ENCODE measurements at places on chromosomes 4 and X.

DNA sequence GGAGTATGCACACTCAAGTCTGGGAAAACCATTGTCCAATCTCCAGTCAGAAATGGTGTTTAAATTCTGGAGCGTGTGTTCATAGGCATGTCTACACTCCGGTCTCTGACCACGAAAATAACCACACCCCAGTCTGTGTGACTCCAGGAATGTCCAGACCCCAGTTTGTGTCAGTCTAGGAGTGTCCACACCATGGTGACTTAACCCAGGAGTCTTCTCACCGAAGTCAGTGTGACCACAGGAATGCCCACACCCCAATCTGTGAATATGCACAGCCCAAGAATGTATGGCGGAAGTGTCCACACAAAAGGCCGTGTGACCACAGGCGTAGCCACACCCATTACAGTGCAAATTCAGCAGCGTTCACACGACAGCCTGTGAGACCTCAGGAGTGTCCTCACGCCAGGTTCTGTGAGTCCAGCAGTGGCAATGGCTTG lies 11.4 kb downstream of the FTSJ1 start:
- DNase-seq: no peak

DNA sequence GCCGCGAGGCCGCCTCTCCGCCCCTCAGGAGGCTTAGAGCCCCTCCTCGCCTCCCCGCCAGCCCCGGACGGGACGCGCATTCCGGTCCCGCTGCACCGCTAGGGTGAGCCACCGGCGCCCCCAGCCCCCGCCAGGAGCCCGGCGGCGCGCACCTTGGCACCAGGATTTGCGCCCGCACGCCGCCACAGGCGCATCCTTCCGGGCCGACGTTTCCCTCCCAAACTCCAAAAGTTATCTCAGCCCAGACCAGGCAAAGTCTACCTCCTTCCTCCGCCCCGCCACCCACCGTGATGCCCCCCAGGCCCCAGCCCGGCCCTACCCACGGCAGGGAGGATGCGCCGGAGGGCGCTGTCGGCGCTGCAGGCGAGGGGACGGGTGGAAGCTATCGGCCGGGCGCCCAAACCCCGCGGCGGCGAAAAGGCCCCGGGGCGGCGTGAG lies 538 bp downstream of the SCML2 start:
- peak; percentile 0 for DNase-seq

- no peak for DNase-seq
Measured at GRCh38 chr4:176788248-176788647, 4.5 kb downstream of the VEGFC start.

DNA sequence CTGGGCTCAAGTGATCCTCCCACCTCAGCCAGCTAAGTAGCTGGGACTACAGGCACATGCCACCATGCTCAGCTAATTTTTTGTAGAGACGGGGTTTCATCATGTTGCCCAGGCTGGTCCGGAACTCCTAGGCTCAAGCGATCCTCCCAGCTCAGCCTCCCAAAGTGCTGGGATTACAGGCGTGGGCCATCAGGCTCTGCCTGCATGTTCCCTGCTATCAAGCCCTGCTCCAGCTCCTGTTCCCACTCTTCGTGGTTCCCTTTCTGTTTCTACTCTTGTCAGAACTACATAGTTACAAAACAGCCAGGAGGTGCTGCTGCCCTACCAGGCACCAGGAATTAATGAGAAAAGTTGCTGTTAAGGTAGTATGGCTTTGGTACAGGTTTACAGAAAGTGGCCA lies 8.7 kb downstream of the TIMP1 start:
- DNase-seq: no peak

- DNase-seq: no peak
Measured at GRCh38 chr4:145895056-145895455, 43.6 kb downstream of the ZNF827 start.

DNA sequence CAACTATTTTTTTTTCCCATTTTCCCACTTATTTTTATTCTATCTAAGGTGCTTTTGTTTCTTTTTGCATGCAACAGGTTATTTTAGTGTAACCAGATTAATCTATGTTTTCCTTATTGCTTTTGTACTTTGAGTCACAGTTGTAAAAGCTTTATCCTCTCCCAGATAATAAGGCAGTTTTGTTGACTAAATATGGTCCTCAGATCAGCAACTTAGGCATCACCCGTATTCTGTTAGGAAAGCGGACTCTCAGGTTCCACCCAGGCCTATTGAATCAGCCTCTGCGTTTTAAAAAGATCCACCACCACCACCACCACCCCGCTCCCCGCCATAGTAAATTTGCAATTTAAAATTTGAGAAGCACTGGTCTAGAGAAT lies 58.6 kb upstream of the USP9X start:
- DNase-seq: no peak

DNA sequence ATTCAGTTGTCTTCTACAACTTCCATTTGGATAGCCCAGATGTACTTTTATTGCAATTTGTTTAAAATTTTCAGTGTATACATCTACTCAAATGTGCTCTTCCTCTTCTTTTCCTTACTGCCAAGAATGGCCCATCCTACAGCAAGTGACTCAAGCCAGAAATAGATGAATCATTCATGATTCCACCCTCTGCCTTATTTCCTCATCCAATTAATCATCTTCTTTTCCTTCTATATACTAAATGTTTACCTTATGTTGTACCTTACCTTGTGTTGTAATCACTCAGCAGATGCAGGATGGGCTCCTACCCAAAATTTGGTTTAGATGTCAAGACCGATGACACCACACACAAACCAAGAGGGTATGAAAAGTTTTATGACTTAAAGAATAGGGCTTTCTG lies 437.8 kb downstream of the GRXCR1 start:
- no peak for DNase-seq

GRCh38 chr4:180539284-180539683 lies 1703.9 kb upstream of the TENM3 start:
- no peak for DNase-seq

DNA sequence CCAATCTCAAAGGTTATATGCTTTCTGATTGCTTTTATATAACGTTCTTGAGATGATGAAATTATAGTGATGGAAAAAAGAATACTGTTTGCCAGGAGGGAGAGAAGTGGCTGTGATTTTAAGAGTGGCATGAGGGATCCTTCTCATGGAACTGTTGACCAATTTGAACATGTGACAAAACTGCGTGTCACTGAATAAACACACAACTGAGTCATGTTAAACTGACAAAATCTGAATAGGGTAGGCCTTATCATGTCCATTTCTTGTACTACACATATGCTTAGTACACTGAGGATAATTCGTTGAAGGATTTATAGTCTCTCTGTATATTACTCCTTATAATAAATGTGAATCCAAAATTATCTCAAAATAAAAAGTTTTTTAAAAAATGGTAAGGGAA lies 22.2 kb upstream of the HSPA4L start:
- no peak for DNase-seq

DNA sequence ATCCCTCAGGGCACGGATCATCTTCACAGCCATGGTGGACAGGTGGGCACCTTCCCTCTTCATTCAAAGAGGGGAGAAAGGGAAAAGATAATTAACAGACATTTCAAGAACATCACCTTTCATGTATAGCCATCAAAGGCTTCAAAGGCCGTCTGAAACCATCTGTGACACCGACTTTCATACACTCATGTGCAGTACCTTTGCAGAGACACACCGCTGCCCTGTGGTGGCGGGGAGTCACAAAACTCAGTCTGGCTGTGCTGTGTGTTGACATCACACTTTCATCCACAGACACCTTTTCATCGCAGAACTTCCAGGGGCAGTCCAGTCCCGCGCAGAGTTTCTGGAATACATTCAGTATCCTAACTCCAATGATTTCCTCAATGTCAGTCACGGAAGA lies 47.6 kb upstream of the MTNR1A start:
- DNase-seq: no peak

DNA sequence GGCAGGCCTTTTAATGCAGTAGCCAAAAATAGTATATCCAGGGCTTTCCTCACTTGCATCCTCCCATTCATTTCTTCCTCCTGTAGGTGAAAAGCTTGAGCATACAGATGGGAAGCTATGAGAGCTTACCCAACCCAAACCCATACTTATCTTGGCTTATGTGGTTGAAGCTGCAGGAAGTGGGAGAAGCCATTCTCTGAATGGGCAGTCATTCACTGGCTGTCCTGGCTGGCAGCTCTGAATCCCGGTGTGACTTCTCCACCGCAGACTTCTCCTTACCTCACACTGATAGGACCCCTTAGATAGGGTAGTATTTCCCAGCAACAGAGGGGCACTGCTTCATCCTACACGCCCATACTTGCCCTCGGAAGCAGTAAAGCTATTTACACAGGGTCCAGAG lies 125.4 kb downstream of the AMMECR1 start:
- DNase-seq: no peak

GRCh38 chrX:3994315-3994714 lies 280.9 kb upstream of the PRKX start:
- no peak for DNase-seq

GRCh38 chr4:182369211-182369610 lies 126.0 kb downstream of the TENM3 start:
- DNase-seq: no peak

GRCh38 chr4:186957952-186958555 lies 234.4 kb upstream of the FAT1 start:
- no peak for DNase-seq

GRCh38 chr4:160495356-160495755 lies 1392.5 kb downstream of the RAPGEF2 start:
- DNase-seq: no peak

- DNase-seq: no peak
Measured at GRCh38 chr4:23774909-23775308, 114.9 kb downstream of the PPARGC1A start.

DNA sequence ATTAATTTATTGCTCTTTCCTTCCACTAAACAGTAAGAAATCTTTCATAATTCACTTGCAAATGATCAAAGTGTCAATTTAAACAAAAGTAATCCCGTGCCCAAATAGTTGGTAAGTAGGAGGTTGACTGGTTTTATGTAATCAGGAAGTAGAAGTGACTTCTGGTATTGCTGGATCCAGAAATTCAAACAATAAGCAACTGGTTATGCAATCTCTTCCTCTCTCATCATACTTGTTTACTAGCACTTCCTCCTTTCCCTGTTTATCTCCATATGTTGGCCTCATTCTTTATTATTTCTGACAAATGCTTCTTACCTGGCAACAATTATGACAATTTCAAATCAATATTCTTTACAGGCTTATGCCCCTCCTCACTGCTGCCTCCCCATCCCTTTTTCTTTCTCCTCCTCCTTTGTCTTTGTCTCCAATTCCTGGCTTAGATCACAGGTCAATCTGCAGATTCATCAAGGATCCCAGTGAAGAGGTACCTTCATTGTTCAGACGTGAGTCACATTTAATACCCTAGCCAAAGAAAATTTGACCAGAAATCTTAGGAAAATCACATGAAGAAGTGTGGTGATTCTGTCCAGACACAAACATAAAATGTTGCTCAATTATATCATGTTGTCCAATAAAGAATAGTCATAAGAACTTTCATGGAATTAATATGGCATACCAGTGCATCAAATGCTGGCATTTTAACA lies 323.2 kb upstream of the PCDH7 start:
- no peak for DNase-seq

- no peak for DNase-seq
Measured at GRCh38 chr4:87313756-87314155, 8.9 kb downstream of the HSD17B13 start.

DNA sequence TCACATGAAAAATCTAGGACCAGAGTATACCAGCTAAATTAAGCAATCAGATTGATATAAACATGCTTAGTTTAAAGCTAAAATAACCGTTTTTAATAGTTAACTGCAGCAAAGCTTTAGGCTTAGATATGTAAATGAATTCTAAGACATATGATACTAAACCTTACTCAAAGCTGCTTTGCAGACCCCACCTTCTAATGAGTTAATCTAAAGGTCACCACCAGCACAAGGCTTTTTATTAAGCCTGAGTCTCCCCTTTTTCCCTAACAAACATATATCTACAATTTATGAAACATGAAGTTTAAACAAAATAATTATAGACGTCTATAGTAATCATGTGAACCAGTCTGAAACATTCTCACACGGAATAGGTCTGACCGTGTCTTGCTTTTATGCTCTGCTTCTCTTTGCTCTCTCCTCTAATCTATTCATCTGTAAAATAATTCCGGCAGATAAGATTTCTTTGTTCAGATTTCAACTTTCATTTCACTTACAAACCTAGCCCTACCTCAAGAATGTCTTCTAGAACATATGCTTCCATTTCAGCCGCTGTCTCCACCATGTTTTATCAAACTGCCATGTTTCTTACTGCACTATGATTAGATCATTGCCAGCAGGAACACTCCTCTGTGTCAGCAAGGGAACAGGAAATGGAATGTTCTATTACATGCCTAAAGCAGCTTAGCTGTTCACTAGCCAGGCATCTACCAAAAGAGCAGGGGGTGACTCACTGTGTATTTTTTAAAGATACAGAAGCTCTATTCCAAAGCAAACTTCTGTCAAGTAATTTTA lies 35.9 kb downstream of the ANKRD17 start:
- DNase-seq: peak; percentile 33

- DNase-seq: no peak
Measured at GRCh38 chr4:144374065-144374464, 233.5 kb upstream of the GYPA start.

DNA sequence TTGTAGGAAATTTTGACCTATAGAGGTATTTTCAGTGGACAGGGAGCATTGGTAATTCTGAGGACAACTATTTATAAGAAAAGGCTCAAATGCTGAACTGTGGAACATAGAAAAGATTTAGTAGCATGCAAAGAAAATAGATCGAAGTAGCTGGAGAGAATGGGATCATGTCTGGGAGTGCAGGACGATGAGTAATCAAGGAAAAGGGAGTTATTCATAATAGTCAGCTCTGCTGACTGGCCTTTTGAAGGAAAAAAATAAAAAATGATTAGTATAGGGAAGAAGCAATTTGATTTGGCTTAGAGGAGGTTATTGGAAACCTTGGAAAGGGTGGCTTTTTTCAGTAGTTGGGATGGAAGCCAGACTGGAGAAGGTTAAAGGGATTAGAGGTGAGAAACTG lies 22.9 kb upstream of the ANK2 start:
- DNase-seq: no peak

- no peak for DNase-seq
Measured at GRCh38 chr4:86717651-86718050, 123.5 kb downstream of the PTPN13 start.

- no peak for DNase-seq
Measured at GRCh38 chr4:119672086-119672485, 43.5 kb upstream of the PDE5A start.

GRCh38 chrX:44003975-44004374 lies 30.8 kb upstream of the NDP start:
- no peak for DNase-seq
